Hepatocyte (in vitro differentiated cells): ENCODE measurements at places on chromosomes 5 and 9. TPM values are rescaled to one million over a fixed set of nuclear protein-coding genes. Genes with fewer than 3 reads are reported as not detected.

SAPCD2 gene
- 4.6 and 7.5 TPM in 2 replicates for total RNA-seq

CCNG1 gene
- 332 and 390 TPM in 2 replicates for total RNA-seq

WNK2 gene
- total RNA-seq: 6.2 and 8.9 TPM in 2 replicates

ECSCR gene
- 0.27 and 2.2 TPM in 2 replicates for total RNA-seq

GPR150 gene
- 0.36 TPM in 1 of 2 replicates, not detected in the other for total RNA-seq

FOXD4L3 gene
- 0.12 TPM in 1 of 2 replicates, not detected in the other for total RNA-seq

SPACA9 gene
- 0.44 and 1.9 TPM in 2 replicates for total RNA-seq

CYSRT1 gene
- 1.4 and 2.4 TPM in 2 replicates for total RNA-seq

FRMPD1 gene
- 0.10 and 0.28 TPM in 2 replicates for total RNA-seq

SVEP1 gene
- total RNA-seq: 13.3 and 14.6 TPM in 2 replicates

ARID3C gene
- 0.27 TPM in 1 of 2 replicates, not detected in the other for total RNA-seq

PCDHGC4 gene
- 0.44 and 1.5 TPM in 2 replicates for total RNA-seq

FOXI1 gene
- not detected in 2 replicates for total RNA-seq

INSYN2B gene
- 1.5 and 1.7 TPM in 2 replicates for total RNA-seq

PLAC8L1 gene
- total RNA-seq: 1.5 TPM in 1 of 2 replicates, not detected in the other

PHF24 gene
- 0.08 and 0.67 TPM in 2 replicates for total RNA-seq

NEUROG1 gene
- not detected in 2 replicates for total RNA-seq

ZDHHC11 gene
- 3.0 and 5.8 TPM in 2 replicates for total RNA-seq

GABRA6 gene
- not detected in 2 replicates for total RNA-seq

PIP5K1B gene
- total RNA-seq: 10.2 and 11.1 TPM in 2 replicates

FST gene
- total RNA-seq: 15.3 and 18.4 TPM in 2 replicates

ESM1 gene
- total RNA-seq: 2.2 and 2.6 TPM in 2 replicates

C9orf153 gene
- total RNA-seq: not detected in 2 replicates
